ENCODE measurements at places on chromosomes 12 and 14. TPM values are rescaled to one million over a fixed set of nuclear protein-coding genes. Genes with fewer than 3 reads are reported as not detected.

The MFAP5 gene
- 27.7 TPM for total RNA-seq

The ADSS1 gene
- 11.4 TPM for total RNA-seq

The POTEM gene
- total RNA-seq: not detected

The OR4N5 gene
- total RNA-seq: not detected

The PPM1H gene
- 7.6 TPM for total RNA-seq

The USP44 gene
- 5.9 TPM for total RNA-seq

The TMEM19 gene
- total RNA-seq: 48.2 TPM

The TEX22 gene
- not detected for total RNA-seq

The C12orf54 gene
- total RNA-seq: 2.0 TPM

GRCh38 chr12:93743999-93744689, 67.0 kb downstream of the CRADD start:
- no peak for DNase-seq

GRCh38 chr14:52776816-52777215, 14.6 kb downstream of the GNPNAT1 start:
- DNase-seq: no peak

GRCh38 chr12:10392394-10392930, 2.6 kb upstream of the KLRK1 start:
- no peak for DNase-seq

DNA sequence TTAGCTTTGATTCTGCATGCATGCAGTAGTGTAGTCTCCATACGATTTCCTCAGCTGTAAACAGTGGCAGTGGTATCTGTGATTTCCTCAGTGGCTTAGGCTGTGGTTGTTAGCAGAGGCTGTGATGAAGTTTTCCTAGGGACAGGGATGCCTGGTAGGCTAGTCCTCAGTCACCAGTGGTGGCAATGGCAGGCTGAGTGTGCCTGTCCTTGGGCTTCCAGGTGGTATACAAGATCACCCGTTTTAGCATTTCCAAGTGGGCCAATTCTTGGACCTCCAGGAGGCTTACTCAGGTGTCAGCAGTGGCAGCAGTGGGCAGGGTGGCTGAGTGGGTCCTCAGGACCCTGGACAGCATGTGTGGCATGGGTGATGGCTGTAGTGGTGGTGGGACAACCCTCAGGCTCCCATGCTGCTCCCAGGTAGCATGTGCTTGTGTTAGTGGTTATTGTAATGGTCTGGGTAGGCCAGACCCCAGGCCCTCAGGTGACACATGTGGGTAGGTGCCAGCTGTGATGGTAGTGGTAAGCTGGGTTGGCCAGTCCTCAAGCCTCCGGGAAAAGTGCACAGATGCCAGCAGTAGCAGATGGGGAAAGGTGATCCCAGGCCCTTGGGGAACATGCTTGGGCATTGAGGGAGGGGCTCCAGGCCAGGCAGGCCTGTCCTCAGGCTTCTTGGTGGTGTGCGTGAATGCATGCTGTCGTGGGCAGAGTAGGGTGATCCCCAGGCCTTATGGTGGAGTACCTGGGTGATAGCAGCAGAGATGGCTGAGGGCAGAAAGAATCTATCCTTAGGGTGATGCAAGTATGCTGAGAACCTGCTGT, 146.5 kb downstream of the PAPOLA start:
- no peak for DNase-seq

- DNase-seq: no peak
These were observed 13.8 kb downstream of the MEG3 start for GRCh38 chr14:100839681-100840111.

GRCh38 chr14:68440820-68441219, 352.0 kb downstream of the ZFP36L1 start:
- DNase-seq: no peak

DNA sequence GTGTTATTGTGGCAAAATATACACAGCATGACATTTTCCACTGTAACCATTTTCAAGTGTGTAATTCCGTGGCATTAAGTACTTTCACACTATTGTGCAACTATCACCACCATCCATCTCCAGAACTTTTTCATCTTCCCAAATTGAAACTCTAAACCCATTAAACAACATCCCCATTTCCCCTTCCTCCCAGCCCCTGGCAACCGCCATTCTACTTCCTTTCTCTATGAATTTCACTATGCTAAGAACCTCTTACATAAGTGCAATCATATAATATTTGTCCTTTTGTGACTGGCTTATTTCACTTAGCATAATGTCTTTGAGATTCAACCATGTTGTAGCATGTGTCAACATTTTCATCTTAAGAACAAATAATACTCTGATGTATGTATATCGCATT, 67.8 kb upstream of the PYGL start:
- DNase-seq: no peak

DNA sequence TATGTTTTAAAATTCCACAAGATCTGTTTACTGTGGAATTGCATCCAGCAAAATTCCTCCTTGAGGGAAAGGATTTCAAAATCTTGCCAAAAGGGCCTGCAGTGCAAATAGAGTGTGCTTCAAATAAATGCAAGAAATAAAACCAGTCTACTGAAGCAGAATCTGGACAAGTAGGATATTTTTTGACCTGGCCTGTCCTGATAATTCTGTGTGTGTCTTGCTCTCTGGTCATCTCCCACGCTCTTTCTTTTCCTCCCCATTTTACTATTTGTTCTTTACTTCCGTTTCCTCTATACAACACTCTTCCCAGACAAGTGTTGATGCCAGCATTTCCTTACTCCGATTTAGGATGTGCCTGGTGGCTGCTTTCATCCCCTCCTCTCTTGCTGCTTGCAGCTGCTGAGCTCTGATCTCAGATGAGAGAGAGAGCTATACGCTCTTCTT, 115.9 kb downstream of the GPR135 start:
- DNase-seq: no peak

DNA sequence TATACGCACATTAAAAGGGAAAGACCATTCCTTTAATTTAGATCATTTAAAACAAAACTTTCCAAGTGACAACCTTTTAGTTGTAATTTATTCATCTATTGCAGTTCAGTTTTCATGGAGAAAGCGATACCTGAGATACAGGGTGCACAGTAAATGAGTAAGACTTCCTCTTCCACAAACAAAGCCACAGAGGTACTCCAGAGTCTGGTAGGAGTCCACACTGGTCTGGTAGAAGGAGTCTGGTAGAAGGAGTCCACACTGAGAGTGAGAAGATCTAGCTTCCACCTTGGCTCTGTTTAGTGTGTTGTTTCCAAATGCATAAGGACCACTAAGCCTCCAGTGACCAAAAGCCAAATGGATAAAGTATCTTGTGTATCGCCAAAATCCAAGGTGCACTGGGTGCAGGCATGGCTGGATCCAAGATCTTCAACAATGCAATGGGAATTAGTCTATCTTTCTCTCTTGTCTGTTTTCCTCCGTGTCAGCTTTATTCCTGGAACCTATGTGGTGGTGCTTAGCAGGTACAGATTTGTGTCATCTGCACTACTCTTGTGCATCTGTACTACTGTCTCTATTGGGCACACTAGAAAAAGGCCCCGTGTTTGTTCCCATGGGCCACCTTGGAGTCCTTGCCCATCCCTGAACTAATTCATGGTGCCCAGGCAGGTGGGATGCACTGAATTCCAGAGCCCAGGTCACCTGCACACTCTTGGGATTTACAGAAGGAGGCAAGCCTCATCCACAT, 331.1 kb downstream of the BCL11B start:
- DNase-seq: no peak

GRCh38 chr12:2198542-2198941, 145.8 kb downstream of the CACNA1C start:
- DNase-seq: no peak

Data from esophagus squamous epithelium (tissue), 5 donors.